ENCODE measurements at places on chromosomes 12 and 14.

GRCh38 chr12:125794401-125794800 lies 729.2 kb downstream of the AACS start:
- no peak for DNase-seq

DNA sequence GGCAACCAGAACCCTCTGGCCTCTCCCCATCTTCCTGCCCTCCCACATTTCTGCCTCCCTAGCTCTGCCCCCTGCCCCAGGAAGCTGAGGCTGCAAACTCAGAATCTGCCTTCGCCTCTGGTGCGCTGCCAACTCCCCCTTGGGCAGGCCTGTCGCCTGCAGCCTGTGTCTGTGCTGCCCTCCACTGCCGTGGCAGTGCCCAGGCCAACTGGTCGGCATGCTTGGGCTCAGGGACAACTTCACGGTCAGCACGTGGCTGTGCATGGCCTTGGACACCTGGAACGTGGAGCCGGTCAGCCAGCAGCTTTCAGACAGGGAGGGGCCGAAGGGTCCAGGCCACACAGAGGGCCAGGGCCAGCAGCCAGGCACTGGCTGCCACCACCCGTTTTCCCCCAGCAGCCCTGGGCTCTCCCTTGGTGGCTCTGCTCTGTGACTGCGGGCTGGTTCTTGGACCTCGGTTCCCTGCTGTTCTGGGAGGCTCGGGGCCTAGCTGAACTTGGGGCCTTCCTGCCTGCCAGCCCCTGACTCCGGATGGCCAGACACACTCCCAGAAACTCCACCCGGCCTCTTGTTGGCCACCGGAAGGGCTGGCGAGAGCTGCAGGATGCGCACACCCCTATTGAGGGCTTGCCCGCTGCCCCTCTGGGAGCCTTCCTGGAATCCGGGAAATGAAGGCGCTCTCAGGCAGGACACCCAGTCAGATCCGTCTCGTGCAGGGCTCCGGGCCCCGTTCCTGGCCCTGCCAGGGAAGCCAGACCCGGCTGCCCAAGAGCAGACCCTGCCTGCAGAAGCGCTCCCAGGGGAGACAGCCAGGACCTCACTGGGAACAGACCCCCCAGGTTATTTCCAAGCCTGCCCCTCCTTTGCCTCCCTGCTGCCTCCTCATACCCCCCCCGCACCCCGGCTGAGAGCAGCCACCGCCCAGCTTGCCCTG lies 34.2 kb upstream of the PPP1R13B start:
- DNase-seq, result no peak

- no peak for DNase-seq
Measured at GRCh38 chr14:97788364-97788763, 991.2 kb downstream of the VRK1 start.

- DNase-seq, result peak; percentile 3
Measured at GRCh38 chr12:119412811-119413794, 78.6 kb downstream of the CCDC60 start.

DNA sequence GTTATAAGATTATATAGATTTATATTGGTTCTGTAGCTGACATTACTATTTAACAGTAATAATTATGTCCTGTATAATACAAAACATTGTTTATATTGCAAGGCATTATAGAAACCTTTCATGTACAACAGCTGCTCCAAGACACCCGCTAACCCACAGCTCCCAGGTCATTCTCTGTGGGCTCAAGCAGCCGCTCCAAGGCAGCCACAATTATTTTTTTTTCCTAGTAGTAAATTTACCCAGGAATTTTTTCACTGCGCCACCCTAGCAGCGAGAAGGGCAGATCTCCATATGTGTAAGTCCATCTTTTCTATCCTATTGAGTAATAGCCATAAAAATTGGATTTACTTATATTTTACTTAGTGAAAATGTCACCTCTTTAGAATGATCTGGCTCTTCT lies 36.3 kb downstream of the KNTC1 start:
- no peak for DNase-seq

DNA sequence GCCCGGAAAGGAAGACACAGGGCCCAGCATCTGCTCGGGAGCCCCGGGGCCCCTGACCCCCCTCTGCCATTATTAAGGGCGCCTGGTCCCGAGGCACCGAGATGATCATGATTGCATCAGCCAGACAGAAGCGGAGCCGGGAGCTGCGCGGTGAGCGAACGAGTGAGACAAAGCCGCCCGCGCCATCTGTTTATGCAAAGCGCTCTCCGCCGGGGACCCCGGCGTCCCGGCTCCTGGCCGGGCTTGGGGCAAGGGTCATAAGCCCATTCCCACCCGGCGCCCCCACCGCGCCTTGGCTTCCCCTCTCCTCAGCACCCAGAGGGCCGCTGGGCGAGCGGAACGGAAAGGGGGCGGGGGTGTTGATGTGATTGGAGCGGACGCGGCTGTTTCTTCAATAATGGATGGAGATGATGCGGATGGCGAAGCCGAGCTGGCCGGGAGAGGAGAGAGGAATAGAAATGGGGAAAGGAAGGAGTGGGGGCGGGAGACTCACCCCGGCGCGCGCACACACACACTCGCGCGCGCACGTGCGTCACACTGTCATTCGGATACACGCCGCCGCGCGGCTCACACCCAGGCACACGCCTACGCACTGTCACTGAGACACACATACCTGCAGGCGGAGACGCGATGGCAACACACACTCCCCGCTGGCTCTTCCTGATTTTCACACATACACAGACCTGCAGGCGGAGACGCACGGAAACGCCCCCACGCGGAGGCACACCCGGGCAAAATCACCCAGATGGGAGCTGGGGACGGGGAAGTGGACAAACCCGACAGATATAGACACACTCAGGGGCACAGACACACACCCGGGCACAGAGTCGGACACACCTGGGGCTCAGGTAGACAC lies 10.7 kb downstream of the STAC3 start:
- peak; percentile 80 for DNase-seq

DNA sequence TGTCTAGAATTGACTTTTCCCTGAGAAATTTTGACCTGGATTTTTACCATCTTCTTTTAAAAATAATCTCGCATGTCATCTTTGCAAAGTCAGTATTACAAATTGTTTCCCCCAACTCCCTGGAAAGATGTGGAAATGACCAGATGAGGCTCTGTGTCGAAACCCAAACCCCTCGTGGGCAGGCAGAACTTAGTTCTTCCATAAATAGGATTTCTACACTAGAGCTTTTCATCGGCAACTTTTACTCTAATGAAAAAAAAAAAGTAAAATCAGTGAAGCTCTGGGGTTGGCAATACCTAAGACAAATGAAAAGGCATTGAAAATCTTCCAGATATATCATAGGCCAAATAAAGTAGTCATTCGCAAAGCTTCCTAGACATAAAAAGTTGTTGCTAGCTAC lies 17.0 kb downstream of the SSPN start:
- no peak for DNase-seq

DNA sequence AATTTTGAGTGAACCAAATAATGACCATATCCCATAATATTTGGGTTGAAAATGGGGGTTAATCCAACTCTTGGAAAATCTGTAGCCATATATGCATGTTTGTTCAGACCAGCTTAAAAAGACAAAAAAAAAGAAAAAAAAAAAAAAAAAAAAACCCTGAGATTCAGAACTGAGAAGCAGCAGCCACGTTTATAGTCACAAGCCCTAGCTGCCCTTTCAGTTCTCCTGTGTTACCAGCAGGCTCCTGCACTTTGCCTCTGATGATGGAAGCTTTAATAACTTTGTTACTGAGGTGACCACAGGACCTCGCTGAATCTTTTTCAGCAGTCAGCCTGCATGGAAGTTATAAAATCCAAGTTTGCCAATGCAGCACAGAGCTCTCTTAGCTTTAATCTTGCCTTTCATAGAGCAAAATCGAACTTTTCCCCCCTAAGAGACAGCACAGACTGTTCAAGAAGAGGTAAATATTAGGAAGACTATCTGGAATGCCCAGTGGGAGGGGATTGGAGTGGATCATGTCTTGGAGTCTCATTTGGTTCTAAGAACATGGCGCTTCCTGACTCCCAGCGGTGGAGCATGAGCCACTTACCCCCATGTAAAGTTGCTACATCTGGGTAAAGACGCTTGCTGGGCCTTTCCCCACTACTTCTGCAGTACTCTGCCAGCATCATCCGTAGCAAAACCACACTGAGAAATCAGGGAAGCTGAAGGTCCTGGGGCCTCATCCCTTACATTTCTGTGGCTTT lies 20.6 kb downstream of the GNG2 start:
- DNase-seq, result no peak

- no peak for DNase-seq
Measured at GRCh38 chr12:103905730-103906349, 24.4 kb upstream of the HSP90B1 start.

- DNase-seq, result no peak
Measured at GRCh38 chr14:95465358-95465757, 51.1 kb downstream of the SYNE3 start.

- DNase-seq, result no peak
Measured at GRCh38 chr12:81610955-81611889, 147.9 kb downstream of the PPFIA2 start.

DNA sequence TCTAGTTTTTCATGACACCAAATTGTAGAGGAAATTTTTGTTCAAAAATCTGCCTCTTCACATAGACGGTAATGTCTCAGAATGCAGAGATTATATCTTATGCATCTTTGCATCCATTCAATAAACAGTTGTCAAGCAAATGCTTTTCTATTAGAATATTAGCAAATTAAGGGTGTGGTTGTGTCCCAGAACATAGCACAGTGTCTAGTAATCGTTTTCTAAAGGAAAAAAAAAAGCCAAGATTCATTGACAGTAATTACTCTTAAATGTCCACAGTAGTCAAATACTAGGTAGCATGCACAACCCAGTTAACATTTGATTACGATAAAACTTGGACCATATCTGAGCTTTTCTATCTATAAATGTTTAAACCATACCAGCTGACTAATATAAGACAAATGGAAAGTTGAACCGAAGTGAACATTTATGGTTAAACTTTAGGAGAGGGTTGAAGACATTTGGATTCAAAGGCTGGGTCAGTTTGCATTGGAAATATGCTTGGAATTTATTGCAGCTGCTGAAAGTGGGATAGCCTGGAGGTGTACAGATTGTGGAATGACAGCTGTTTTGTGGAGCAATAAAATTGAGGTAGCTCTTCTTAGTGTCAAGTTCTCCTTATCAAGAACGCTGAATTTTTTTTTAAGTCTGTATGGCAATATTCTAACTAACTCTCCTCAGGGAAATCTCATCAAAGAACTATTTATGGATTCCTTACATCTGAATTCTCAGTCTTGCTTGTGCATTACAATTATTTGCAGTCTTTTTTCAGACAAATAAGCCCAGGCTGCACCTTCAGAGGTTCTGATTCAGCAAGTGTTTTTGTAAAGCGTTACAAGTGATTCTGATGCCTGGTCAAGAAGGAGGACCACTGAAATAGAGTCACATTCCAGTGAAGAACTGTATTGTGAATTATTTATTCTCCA lies 66.7 kb upstream of the ATP2B1 start:
- DNase-seq, result no peak

DNA sequence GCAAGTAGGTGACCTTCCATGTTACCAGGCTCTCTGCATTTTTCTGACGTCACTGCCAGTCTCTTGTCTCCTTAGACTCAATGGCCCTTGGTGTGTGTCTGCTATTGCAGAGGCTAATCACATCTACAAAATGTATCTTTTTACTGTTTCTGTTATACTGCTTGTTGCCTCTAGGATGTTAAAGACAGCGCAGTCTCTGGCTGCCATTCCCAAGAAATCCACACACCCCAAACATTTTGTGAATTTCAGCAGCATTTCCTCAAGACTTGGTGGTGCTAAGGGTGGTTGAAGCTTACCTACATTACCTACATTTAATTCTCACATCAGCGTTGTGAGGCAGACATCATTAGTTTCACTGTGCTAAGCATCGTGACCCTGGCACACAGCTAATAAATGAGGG lies 87.2 kb downstream of the C12orf75 start:
- no peak for DNase-seq

GRCh38 chr14:96066976-96067375 lies 27.8 kb downstream of the C14orf132 start:
- no peak for DNase-seq

DNA sequence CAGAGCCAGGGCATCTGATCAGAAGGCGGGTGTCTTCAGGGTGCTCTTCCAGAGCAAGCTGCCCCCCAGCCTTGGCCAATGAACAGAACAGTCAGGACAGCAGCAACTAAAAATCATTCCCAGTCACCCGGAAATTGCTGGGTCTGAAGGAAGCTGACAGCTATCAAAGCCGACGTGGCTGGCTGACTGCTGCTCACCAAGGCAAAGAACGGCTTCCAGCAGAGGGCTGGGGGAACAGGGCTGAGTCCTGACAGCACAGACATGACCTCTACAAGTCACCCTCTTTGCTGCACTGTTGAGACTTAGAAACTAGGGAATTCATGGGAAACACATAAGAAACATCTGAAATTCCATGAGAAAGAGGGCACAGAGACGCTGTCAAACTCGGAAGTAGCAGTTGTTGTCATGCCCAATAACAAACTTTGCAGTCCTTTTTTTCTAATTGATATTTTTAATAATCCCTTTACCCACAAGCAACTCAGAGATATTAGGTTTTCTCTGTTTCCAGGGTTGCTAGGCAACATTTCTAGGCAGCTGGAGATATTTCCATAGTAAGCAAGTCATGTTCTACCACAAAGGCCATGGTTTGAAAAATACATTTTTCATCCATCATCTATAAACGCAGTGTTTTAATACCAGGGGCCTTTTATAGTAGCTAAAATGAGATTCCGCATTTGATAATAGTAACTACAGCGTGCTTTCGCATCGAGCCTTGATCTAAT lies 365.2 kb downstream of the SEC23A start:
- no peak for DNase-seq

GRCh38 chr14:32015166-32015565 lies 61.9 kb upstream of the ARHGAP5 start:
- DNase-seq, result no peak

DNA sequence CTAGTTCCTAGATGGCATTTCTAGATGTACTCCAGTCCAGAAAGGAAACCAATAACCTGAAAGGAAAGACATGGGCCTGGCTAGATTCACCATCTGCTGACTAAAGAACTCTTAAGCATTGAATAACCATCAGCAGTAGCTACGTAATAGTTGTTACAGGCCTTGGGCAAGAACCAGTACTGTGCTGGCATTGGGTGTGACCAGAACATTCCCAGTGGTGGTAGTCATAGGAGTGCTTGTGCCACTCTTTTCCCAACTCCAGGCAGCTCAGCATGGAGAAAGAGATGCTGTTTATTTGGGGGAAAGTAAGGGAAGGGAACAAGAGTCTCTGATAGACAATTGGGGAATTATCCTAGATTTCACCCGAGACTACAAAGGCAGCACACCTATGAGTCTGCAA lies 333.3 kb downstream of the SLC16A7 start:
- DNase-seq, result no peak

DNA sequence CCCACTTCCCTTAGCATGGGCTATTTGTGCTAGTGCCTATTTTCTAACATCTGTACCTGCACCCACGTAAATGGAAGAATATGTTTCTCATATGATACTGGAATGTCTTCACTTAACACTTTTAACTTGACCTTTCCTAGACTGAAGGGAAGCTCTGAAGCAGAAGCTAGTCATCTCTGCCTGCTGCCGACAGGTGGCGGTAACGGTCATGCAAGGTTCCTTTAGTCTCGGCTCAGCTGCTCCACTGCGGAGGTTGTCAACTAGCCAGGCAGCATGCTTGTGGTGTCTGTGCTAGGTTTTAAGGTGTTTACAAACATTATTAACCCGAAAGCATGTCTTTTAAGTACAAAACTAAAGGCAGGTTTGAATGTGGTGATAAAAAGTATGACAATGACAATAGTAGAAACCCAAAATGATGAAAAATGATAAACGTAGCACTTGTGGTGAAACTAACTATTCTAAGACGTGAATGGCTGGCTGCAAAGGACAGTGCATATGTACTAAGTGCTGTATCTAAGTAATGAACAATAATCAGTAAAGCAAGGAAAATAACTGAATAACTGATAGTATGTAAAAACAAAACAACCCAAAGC lies 117.2 kb downstream of the GRIN2B start:
- DNase-seq, result peak; percentile 24
